ENCODE measurements at places on chromosomes 5 and 9.

DNA sequence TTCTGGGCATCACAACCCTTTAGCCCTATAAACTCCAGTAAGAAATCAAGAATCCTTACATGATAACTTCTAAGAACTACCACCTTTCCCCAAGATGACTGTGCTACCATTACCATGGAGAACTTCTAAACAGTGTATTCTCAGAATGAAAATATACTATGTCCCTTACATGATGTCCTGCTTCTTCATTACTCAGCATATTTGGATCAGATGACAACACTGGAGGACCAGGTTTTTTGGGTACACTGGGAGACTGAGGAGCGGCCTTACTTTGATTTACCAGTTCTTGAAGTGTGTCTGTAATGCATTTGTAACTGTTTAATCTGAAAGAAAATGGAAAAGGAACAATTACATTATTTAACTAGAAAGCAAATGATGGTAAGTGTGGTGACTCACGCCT is 55.7 kb upstream of the CPLANE1 start:
- no peak for DNase-seq

DNA sequence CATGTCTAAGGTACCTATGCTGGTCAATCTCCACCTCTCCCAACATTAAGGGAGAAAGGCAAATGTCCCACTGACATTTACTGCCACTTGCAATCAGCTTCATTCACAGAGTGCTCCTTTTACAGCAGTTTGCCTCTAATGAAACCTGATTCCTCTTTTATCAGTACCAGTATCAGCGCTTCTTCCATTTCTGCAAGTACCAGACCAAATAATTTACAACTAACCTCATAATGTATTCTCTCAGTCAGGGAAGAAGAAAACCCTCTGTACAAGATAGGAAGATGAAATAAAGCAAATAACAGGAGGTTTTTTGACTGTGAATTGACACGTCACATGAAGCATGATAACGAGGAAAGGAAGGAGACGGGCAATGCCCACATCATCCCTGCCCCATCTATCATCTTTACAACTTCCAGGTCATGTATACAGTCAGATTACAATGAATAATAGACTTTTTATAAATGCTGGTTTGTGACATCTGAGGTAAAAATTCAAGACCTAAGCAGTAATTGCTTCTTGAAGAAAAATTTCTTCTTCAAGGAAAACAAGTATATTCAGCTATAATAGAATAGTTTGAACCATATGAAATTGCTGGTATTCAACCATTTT is 21.9 kb downstream of the ABITRAM start:
- no peak for DNase-seq

DNA sequence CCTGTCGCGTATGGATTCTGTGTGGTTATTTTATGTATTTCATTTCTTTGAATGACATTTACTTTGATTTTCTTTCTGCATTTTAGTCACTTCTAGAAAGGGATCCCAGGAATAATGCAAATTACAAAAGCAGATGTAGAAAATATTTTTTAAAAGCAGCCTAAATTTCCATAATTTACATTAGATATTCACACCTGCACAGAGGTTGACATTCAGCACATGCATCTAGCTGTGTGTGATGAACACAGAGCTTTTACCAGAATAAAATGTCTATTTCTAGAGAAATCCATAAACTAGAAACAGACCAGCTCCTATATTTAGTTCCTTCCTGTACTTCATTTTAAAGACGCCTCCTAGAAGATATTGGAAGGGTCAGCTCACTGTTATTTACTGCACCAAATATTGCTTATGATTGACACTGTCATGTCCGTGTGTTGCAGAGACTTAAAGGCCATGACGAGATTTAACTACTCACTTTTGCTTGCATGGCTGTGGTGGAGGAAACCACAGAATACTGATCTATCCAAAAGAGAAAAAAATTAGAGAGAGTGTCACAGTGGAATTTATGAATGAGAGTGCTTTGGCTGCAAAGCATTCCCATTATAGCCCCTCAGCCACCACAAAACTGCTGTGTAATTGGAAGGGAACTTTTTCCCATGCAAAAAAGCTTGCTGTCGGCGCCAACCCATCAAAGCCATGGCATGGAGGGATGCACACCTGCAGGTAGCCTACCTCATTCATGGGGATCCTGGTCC is 58.1 kb downstream of the EBF1 start:
- DNase-seq = no peak

DNA sequence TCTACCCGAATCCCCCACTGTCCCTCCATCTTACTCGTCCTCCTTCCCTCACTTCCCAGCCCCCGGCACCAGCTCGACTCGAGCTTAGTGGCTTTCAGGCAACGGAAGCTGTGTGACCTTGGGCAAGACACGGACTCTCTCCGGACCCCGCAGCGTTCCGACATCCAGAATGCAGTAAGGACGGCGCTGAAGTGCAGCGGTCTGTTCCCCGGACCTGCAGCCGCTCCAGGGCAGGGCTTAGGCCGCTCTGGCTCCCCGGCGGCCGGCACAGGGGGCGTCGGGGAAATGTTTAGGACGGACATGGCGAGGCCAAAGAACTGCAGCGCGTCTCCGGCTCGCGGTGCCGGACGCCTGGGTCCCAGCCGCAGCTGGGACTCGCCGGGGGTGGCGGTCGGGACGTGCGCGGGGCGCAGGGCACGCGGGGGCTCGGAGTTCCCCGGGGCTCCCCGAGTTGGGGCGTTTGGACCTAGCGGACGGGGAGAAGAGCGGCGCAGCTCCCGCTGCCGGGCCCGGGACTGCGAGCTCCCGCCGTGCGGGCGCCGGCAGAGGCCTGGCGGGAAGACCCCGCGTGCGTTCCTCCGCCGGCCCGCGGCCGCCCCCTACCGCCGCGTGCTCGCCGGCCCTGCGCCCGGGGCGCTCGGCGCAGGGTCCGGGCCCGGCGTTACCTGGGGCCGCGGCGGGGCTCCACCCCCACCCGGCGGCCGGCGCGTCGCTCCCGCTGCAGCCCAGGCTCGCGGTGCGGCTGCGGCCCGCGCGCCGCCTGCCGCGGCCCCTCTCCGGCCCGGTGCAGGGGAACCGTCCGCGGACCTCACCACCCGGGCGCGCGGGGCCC is 5.6 kb upstream of the RNF44 start:
- peak; percentile 44 for DNase-seq

- DNase-seq = no peak
Measured at GRCh38 chr5:40813698-40814281, 15.6 kb upstream of the PRKAA1 start.

- no peak for DNase-seq
Measured at GRCh38 chr5:149677731-149678130, 52.4 kb upstream of the PPARGC1B start.

GRCh38 chr9:4706971-4707622 is 27.7 kb downstream of the CDC37L1 start:
- no peak for DNase-seq

- no peak for DNase-seq
Measured at GRCh38 chr5:135034963-135035677, 1.1 kb upstream of the PITX1 start.

GRCh38 chr5:2036885-2037284 is 154.2 kb upstream of the IRX4 start:
- DNase-seq = no peak

GRCh38 chr5:150496534-150496933 is 11.4 kb upstream of the NDST1 start:
- DNase-seq = no peak

DNA sequence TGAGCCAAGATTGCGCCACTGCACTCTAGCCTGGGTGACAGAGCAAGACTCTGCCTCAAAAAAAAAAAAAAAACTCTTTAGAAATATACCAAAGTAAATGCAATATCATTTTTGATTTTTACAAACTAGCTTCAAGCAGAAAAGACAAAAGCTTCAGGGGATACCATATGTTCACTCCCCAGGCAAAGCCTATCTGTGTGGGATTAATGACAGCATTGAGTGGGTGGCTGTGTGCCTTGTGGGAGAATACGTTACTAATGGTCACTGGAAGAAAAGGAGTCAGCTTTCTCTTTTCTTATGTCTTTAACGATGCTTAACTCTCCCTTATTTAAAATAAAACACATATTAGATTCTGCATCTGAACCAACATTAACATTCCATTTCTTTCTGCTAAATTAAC is 1.9 kb downstream of the PCA3 start:
- DNase-seq = no peak

Data from T-cell (primary cell).